ENCODE measurements at places on chromosomes 16 and 17. TPM values are rescaled to one million over a fixed set of nuclear protein-coding genes. Genes with fewer than 3 reads are reported as not detected.

The YBX2 gene
- total RNA-seq = not detected

The TRIM25 gene
- 28.9 TPM for total RNA-seq

The UTP4 gene
- total RNA-seq = 27.7 TPM

The KRTAP9-8 gene
- total RNA-seq = not detected

The PPP1R27 gene
- not detected for total RNA-seq

The GCGR gene
- not detected for total RNA-seq

The TNRC6C gene
- 7.4 TPM for total RNA-seq

Data from hair follicle dermal papilla cell (primary cell).